Activated T-helper 1 cell treated with anti-CD3 and anti-CD28 coated beads, Interleukin-2, amount 50 U/mL, for 16 hours (primary cell): ENCODE measurements at places on chromosomes 7 and 10.
A peak's percentile ranks its signal among the peaks of the same experiment; 100 is the strongest.

DNA sequence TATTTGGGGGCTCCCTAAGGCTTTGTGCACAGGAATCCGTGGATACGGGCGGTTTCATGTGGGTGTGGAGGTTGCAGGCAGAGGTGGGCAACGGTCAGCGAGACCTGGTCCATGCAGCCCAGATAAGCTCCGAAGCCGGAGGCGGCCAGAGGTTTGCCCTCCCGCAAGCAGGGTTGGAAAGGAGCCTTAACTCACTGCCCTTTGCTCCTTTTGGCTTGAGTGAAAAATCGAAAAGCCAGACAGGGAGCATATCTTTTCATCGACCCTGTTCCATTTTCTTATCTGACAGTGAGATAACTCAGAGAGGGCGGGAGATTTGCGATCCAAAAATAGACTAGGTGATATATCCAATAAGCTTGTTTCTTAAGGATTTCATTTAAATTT, 1.5 kb downstream of the GRM3 start:
- DNase-seq, result no peak

GRCh38 chr7:24406053-24406788, 122.2 kb downstream of the NPY start:
- no peak for DNase-seq

GRCh38 chr10:70115948-70116682, 16.5 kb downstream of the AIFM2 start:
- peak; percentile 38 for DNase-seq

- no peak for DNase-seq
Measured at GRCh38 chr7:32890010-32890792, 1.4 kb downstream of the KBTBD2 start.

- no peak for DNase-seq
Measured at GRCh38 chr7:27972276-27972675, 208.3 kb downstream of the JAZF1 start.

GRCh38 chr10:72729528-72729927, 37.6 kb downstream of the MCU start:
- DNase-seq, result no peak

- peak; percentile 1 for DNase-seq
Measured at GRCh38 chr7:156777364-156778069, 115.5 kb downstream of the LMBR1 start.

DNA sequence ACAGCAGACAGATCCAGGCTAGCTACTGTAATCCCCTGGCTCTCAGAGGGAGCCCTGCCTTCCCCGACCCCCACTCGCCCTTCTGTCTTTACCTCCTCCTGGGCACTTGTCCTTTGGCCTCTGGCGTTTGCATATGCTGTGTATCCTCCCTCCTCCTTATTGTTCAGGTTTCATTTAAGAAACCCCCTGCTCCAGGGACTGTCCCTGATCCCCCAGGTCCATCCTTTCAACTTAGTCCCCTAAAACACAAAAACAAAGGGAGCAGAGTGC, 25.7 kb downstream of the GRID1 start:
- no peak for DNase-seq

DNA sequence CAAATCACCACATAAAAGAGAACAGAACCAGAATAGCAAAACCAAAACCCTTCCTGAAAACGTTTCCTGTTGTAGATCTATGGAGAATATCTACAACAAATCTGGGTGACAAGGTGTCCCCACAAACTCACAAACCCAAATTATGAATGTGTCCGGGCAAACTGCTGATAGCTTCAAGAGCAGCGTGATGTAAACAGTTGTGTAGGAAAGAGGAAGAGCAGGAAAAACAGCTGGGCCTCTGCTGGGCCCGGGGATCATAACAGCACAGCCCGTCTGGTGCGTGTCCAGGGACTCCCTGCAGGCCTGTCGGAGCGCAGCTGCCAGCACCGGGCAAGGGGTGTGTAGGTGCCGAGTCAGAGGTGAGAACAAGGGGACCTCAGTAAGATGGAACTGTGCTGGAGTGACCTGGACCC, 53.7 kb downstream of the KCNH2 start:
- no peak for DNase-seq

DNA sequence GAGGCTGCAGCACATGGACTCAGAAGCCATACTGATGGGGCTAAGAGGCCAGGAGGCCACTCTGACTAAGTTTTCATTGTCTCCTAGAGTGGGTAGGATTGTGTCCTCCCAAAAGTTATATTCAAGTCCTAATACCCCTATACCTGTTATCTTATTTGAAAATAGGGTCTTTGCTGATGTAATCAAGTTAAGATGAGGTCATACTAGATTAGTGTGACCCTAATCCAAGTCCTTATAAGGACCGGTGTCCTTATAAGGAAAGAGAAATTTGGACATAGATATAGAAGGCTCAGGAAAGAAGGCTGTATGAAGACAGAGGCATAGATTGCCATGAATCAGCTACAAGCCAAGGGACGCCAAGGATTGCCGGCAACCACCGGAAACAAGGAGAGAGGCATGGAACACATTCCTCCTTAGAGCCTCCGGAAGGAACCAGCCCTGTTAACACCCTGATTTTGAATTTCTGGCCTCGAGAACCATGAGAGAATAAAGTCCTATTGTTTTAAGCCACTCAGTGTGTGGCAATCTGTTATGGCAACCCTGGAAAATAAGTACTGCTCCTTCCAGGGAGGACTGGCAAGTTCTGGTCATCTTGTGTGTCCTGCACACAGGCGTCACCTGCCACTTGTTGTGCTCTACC, 157.0 kb downstream of the EMX2 start:
- no peak for DNase-seq

DNA sequence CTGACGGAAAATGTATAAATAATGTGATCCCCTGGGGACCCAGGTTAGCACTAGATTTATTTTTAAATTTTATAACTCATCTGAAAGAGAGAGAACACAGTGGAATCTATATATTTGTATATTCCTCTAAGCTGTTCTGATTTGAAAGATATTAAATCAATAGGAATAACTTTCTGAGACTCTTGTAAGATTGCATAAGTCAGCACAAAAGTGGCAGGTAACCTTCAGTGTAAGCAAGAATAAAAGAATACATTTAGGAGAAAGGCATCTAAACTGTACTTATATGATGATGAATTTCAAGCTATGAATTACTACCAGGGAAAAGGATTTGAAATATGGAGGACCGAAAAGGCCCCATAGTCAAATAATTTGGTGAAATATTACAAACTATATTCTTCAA, 112.8 kb downstream of the TBXAS1 start:
- DNase-seq, result no peak

GRCh38 chr7:779480-779879, 52.4 kb upstream of the PRKAR1B start:
- no peak for DNase-seq

- DNase-seq, result no peak
Measured at GRCh38 chr10:97518301-97519043, 19.7 kb downstream of the UBTD1 start.

- DNase-seq, result no peak
Measured at GRCh38 chr10:131167036-131167860, 144.3 kb downstream of the TCERG1L start.

DNA sequence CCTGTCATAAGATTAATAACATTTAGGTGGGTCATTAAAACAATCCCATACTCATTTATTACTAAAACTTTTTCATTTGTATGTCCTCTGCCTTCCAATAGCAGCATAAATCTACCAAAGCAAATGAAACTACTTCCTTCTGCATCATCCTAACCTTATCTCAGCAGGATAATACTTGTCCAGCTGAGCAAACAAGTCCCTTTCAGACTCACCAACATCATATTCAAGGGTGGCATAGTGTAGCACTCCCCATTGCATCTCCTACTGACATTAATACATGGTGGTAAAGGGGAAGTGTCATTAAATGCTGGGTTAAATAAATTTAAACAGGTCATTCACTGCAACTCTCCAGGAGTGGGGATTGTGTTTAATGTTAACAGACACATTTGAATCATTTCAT, 3.4 kb upstream of the MINDY3 start:
- no peak for DNase-seq

DNA sequence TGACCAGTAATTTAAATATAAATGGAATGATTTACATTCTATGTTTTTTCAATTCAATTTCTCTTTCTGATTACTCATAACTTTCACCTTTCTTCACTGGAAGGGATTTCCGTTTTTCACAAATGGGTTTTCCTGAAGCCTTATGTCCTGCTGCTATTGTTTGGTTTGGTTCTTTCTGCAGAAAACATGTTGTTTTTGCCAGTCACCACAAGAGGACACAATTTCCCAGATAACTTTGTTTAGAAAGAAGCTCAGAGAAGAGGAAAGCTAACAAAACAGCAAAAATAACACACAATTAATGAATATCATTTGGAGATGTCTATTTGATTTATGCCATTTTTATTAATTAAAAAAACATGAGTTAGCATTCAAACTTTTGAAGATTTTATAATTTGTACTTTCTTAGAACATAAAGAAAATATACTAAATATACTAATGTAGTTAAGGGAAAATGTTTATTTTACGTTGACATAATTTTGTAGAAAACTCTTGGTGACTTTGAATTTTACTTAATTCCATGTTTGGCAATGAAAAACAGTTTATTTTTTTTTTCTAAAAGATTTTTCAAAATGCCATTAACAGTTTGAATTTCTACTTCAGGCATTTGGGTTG, 4.6 kb upstream of the TWIST1 start:
- no peak for DNase-seq

- DNase-seq, result no peak
Measured at GRCh38 chr7:53387515-53387914, 352.1 kb downstream of the POM121L12 start.

- peak; percentile 1 for DNase-seq
Measured at GRCh38 chr10:60536529-60537114, 146.9 kb upstream of the ANK3 start.

DNA sequence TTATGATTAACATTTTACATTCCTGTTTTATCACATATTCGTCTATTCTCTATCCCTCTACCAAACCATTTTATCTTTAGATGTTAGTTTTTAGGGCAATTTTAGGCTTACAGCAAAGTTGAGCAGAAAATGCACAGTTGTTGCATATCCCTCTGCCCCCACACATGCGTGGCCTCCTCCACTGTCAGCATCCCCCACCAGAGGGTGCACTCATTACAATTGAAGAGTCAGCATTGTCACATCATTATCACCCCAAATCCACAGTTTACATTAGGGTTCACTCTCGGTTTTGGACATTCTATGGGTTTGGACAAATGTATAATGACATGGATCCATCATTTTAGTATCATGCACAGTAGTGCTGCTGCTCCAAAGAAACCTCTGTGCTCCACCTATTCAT, 86.4 kb downstream of the WDR37 start:
- DNase-seq, result no peak

DNA sequence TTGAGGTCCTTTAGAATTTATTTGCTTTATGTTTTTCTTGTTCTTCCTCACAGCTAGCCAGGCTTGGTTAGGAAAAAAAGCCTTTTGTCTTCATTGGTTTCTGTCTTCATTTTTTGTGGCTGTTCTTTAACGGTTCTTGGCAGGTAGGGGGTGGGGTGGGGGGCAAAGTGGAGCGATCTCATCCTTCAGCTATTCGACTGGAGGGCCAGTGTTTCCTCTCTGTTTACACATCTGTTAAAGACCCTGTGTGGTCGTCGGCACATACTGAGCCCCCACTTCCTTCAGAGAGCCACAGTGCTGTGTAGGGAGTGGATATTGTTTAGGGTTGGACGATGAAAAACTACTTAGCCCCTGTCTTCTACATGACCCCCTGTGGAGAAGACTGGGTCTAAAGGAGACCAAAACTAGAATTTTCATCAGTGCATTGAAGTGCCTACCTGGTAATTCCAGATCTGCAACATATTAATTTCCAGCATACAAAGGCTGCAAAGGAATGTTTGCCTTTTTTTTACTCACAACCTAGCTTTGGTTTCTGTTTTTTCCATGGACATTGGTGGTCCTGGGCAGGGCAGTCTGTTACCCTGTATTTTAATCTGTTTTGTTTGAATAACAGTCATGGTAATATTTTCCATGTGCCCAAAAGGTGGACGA, 29.0 kb downstream of the PRPF18 start:
- no peak for DNase-seq

DNA sequence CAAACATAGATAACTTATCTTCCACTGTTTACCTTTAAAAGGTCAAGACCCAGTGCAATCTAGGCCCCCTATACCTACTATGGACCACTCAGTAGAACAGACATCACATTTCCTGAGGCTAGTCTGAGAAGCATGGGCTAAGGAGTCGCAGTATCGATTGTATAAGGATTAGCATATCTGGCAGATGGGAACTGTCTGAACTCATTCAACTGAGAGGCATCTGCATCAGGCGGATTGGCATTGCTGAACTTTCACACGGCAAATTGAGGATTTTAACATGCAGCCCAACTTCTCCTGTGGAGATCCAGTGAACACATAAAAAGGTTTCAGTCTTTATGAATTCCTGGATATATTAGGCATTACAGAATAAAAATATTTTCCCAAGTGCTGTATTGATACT, 89.1 kb upstream of the LRGUK start:
- no peak for DNase-seq

- DNase-seq, result no peak
Measured at GRCh38 chr10:78351809-78352208, 318.1 kb downstream of the RPS24 start.

GRCh38 chr10:12797471-12798262, 203.8 kb downstream of the CCDC3 start:
- no peak for DNase-seq

DNA sequence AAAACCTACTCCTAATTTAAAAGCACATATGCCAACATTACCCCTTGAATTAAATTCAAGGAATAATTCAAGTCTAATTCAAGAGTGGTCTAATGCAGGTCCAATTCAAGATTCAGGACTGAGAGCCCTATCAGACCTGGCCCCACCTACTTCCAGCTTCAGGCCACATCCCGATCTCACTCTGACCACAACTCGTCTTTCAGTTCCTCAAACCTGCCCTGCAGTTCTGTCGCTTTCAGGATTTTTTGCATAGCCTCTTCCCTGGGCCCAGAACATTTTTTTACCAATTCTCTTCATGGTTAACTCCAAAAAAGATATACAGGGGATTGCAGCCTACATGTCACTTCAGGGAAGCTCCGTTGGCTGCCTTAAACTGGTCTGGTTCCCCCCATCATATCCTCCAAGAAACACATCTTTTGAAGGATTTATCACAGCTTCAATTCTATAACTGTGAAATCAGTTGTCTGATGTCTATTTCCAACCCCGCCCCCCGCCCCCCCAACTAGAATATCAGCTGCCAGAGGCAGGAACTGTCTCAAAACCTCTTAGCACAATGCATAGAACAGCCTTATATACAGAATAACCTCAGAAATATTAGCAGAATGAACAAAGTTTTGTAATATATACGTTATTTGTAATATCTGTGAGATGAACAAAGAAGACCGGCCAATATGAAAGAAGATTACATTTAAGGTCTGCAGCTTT, 20.8 kb downstream of the CCDC6 start:
- DNase-seq, result no peak

DNA sequence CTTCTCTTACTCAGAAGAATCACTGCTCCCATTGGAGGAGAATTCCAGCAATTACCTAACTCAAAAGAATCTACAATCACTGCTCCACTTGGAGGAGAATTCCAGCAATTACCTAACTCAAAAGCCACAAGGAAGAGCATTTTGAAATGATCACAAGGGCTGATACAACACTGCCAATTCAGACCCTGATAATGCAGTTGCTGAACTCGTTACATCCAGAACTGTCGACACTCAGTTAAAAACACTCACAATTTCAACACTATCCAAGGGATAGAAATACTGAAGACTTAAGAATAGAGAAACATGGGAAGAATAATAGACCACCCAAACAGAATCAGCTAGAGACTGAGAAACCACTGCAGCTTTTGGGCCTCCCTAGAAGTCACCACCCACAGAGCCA, 27.8 kb downstream of the AFAP1L2 start:
- no peak for DNase-seq

- no peak for DNase-seq
Measured at GRCh38 chr7:43313628-43314378, 201.4 kb downstream of the HECW1 start.

- DNase-seq, result no peak
Measured at GRCh38 chr7:127885222-127885772, 145.9 kb downstream of the LRRC4 start.
